Thoracic aorta (tissue), 2 donors: ENCODE measurements at places on chromosomes 3 and 15.

- no peak for DNase-seq
- no peaks in the 10 kb centered on the region for H3K4me1 ChIP-seq
- no peaks in the 10 kb centered on the region for H3K36me3 ChIP-seq
- H3K27me3 ChIP-seq, result no peaks in the 10 kb centered on the region
These were observed 26.2 kb upstream of the LRRC3B start for GRCh38 chr3:26596335-26596734.

GRCh38 chr3:115832265-115832664 is 209.0 kb downstream of the GAP43 start:
- H3K36me3 ChIP-seq, result no peaks in the 10 kb centered on the region
- H3K27ac ChIP-seq, result no peak overlapping the region
- H3K4me1 ChIP-seq, result peaks cover under 1% of the 10 kb centered on the region

GRCh38 chr3:72739531-72740466 is 108.4 kb downstream of the SHQ1 start:
- H3K4me1 ChIP-seq, result no peaks in the 10 kb centered on the region
- no peaks in the 10 kb centered on the region for H3K27me3 ChIP-seq
- no peak for DNase-seq
- no peak overlapping the region for H3K27ac ChIP-seq
- no peaks in the 10 kb centered on the region for H3K36me3 ChIP-seq

- no peak overlapping the region for H3K27ac ChIP-seq
- H3K4me3 ChIP-seq, result no peak overlapping the region
- peaks cover 4% of the 10 kb centered on the region for H3K36me3 ChIP-seq
- DNase-seq, result no peak
- no peaks in the 10 kb centered on the region for H3K27me3 ChIP-seq
These were observed 111.0 kb downstream of the LRRK1 start for GRCh38 chr15:101029971-101030661.

DNA sequence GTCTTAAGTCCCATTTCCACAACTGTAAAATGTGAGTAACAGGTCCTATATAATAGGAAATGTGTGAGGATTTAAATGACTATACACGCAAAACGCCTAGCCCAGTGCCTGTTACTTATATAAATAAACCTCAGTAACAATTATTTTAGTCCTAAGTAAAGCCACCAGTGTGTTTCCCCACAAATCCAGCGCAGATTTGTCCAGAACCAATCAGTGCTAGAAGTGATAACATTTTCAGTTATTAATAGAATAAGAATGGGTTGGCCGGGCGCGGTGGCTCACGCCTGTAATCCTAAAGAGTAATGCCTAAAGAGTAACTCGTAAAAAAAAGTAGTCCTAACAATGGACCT is 561 bp downstream of the RPAP1 start:
- H3K27me3 ChIP-seq, result no peaks in the 10 kb centered on the region
- H3K4me1 ChIP-seq, result peaks cover 3% of the 10 kb centered on the region
- H3K27ac ChIP-seq, result peak overlapping the region; percentile 61

GRCh38 chr15:27222479-27222878 is 251.5 kb downstream of the GABRG3 start:
- no peak for DNase-seq
- no peaks in the 10 kb centered on the region for H3K4me1 ChIP-seq
- H3K27me3 ChIP-seq, result no peaks in the 10 kb centered on the region
- no peaks in the 10 kb centered on the region for H3K36me3 ChIP-seq
- H3K4me3 ChIP-seq, result no peak overlapping the region
- no peak overlapping the region for H3K27ac ChIP-seq

DNA sequence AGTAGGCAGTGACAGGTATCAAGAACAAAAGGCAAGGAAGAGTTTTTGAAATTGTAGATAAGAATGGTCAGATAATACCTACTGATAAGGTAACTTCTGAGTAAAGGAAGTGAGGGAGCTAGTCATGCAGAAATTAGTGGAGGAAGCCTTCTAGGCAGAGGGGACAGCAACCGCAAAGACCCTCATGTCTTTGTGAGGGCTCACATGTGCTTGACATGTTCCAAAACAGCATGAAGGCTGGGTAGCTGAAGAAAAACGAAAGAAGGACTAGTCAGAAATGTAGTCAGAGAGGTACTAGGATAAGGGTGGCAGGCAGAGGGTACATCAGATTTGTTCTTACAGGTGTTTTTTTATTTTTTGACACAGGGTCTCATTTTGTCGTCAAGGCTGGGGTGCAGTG is 5.3 kb downstream of the SIN3A start:
- H3K4me3 ChIP-seq, result no peak overlapping the region
- H3K27me3 ChIP-seq, result no peaks in the 10 kb centered on the region
- DNase-seq, result no peak
- no peaks in the 10 kb centered on the region for H3K36me3 ChIP-seq
- no peak overlapping the region for H3K27ac ChIP-seq
- H3K4me1 ChIP-seq, result peaks cover 24% of the 10 kb centered on the region

GRCh38 chr3:113166719-113167492 is 44.5 kb upstream of the BOC start:
- H3K4me1 ChIP-seq, result peaks cover 35% of the 10 kb centered on the region
- peak overlapping the region; percentile 30 for H3K4me3 ChIP-seq
- no peak for DNase-seq
- H3K36me3 ChIP-seq, result no peaks in the 10 kb centered on the region
- peak overlapping the region; percentile 60 for H3K27ac ChIP-seq

DNA sequence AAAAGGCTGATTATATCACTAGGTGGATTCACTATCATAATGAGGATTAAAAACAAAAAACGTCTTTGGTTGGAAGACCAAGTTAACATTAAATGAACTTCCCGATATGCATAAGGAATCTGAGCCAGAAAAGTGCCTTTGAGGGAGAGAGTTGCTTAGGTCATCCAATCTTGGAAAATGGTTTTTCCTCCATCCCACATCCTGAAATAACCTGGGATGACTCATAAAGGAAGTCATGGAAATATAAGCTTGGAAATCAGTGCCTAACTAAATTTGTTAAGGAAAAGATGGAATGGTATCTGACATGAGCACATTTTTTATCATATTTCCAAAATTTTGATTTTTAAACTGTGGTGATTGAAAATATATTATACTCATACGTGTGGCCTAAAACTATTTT is 66.0 kb downstream of the KBTBD8 start:
- no peak overlapping the region for H3K27ac ChIP-seq
- no peak overlapping the region for H3K4me3 ChIP-seq
- no peak for DNase-seq
- H3K4me1 ChIP-seq, result no peaks in the 10 kb centered on the region
- no peaks in the 10 kb centered on the region for H3K36me3 ChIP-seq

DNA sequence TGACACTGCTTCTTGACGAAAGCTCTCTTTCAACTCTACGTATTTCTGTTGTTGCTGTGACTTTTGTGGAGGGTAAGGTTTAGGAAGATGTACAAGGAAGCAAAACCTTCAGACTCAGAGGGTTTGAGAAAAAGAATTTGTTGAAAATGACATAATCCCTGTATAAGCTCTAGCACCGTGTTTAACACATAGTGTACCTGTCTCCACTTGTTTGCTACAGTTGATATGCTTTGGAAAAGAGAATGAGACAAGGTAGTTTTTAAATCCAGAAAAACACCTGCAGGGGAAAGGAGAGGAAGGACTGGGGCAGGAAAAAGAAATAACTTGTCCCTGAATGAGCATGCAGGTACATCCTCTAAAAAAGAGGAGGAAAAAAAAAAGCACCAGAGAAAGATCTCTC is 29.6 kb upstream of the CP start:
- H3K4me3 ChIP-seq, result no peak overlapping the region
- no peak overlapping the region for H3K27ac ChIP-seq
- no peaks in the 10 kb centered on the region for H3K27me3 ChIP-seq
- DNase-seq, result no peak
- no peaks in the 10 kb centered on the region for H3K36me3 ChIP-seq
- H3K4me1 ChIP-seq, result peaks cover 20% of the 10 kb centered on the region

DNA sequence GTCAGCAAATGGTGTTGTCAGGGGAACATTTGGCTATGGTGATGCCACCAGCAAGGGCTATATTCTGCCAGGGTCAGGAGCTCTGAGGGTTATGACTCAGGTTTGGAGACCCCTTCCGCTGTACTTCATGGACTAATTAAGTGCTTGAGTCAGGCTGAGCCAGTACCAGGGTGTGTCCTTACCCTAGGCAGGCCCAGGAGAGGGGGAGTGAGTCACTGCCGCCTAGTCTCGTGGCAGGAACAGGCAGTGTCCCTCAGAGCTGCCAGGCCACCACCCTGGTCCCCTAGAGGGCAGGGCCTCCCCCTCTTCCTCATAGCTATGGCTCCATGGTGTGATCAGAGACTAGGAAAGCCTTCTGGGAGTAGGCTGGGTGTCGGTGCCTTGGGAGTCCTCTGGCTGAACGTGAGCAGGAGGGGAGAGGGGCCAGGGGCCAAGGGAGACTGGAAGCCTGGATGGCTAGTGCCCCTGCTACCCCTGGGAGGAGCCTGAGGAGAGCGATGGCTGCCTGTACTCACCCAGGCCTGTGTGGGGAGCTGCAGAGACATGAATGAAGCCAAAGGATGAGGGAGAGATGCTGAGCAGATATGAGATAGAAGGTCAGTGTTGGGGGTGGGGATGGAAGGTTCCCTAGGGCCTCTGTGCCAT is 10.6 kb downstream of the MAPKAPK3 start:
- H3K4me1 ChIP-seq, result no peaks in the 10 kb centered on the region
- peak; percentile 56 for DNase-seq
- no peak overlapping the region for H3K4me3 ChIP-seq

DNA sequence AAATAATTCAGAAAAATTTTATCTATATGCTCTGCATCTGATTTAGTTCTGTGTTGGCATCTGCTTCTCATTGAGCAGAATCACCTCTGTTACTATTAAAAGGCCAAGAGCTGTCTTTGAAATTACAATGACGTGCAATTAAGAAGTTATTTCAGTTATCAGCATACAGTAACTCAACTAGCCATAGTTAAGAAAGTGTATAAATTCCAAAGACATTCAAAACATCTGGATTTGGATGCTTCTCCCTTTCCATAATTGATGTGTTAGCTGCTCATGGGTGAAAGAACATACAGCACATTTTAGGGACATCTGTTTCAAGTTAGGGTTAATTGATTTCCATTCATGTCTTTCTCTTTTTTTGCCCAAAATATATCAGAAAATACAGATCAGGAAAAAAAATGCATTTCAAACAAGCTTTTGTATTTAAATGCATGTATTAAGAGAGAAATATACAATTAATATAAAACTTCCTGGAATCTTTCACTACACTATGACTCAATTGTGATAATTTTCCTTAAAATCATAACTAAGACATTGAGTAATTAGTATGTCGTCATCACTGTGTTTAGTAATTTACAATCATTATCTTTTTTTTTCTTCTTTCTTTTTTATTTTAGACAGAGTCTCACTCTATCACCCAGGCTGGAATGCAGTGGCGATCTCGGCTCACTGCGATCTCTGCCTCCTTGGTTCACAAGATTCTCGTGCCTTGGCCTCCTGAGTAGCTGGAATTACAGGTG is 82.7 kb upstream of the MBNL1 start:
- H3K27ac ChIP-seq, result no peak overlapping the region
- no peak for DNase-seq
- H3K4me3 ChIP-seq, result no peak overlapping the region
- H3K36me3 ChIP-seq, result no peaks in the 10 kb centered on the region

DNA sequence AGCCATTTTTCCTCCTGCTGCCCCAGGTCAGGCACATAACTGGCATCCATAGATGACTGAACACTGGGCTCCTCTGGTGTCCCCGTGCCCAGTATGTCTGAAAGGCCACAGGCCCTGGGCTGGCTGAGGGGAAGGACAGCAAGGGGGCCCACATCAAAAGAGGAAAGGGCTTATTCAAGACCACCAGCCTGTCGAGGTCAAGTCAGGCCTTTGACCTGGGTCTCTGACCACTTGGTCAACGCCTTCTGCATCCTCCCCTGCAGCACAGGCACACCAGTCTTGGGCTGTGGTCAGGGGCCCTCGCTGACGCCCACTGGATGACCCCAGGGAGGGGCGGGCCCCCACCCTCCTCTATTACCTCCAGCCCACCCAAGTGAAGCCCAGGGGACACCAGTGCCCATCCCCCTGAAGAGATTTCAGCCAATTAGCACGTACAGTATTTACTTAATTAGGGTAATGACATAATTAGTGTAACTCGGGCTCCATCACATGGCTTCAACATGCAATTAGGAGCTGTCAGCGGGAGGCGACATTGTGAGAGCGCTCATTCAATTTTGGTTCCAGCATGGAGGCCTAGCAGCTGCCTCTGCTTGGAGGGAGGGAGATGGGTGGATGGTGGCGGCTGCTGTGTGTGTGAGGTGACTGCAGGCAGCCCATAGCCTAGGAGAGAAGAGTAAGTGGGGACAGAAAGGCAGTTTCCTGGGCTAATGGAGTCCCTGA is 13.5 kb upstream of the DNAH1 start:
- H3K4me3 ChIP-seq, result no peak overlapping the region
- H3K27ac ChIP-seq, result no peak overlapping the region
- H3K4me1 ChIP-seq, result no peaks in the 10 kb centered on the region
- DNase-seq, result no peak
- no peaks in the 10 kb centered on the region for H3K36me3 ChIP-seq

- no peak overlapping the region for H3K4me3 ChIP-seq
- no peak overlapping the region for H3K27ac ChIP-seq
- no peaks in the 10 kb centered on the region for H3K4me1 ChIP-seq
- no peaks in the 10 kb centered on the region for H3K36me3 ChIP-seq
- no peaks in the 10 kb centered on the region for H3K27me3 ChIP-seq
These were observed 353.2 kb upstream of the SOX2 start for GRCh38 chr3:181358562-181358961.

GRCh38 chr3:65742914-65743313 is 295.8 kb downstream of the MAGI1 start:
- H3K4me1 ChIP-seq, result no peaks in the 10 kb centered on the region
- H3K27me3 ChIP-seq, result no peaks in the 10 kb centered on the region
- H3K4me3 ChIP-seq, result no peak overlapping the region
- H3K36me3 ChIP-seq, result no peaks in the 10 kb centered on the region
- no peak overlapping the region for H3K27ac ChIP-seq

DNA sequence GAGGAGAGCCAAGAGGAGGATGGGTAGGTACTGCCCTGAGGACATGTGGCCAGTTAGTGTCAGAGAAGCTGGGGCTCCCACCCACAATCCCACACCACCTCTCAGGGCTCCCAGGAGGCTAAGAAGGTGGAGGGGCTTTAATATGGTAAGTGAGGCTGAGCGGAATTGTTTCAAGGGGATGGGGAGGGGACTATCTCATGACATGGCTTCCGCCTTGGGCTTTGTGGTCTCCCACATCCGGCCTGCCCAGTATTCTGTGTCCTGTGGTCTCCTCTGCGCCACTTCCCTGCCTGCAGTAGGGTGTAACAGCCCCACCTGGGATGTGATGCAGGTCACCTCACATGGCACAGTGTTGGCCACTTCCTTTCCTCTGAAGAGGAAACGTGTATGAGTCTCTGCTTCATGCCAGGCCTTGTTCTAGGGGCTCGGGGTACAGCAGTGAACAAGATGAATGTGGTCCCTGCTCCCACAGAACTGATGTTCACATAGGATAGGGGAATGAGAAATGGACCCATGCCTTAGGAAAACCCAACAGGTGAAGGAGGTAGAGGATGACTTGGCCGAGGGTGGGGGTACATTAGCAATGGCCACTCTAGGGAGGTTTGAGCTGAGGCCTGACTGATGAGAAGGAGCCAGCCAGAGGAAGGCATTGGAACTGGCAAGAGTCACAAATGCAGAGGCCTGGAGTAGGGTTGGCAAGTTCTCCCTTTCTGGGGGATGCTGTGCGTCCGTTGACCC is 3.2 kb downstream of the NEIL1 start:
- no peak overlapping the region for H3K4me3 ChIP-seq
- H3K36me3 ChIP-seq, result no peaks in the 10 kb centered on the region
- H3K4me1 ChIP-seq, result peaks cover 23% of the 10 kb centered on the region

- peaks cover 6% of the 10 kb centered on the region for H3K27me3 ChIP-seq
- H3K27ac ChIP-seq, result no peak overlapping the region
- DNase-seq, result no peak
- peaks cover 20% of the 10 kb centered on the region for H3K4me1 ChIP-seq
- H3K36me3 ChIP-seq, result no peaks in the 10 kb centered on the region
These were observed 217.7 kb downstream of the MEIS2 start for GRCh38 chr15:36882487-36883131.
